ENCODE measurements at places on chromosomes 16 and 17.

DNA sequence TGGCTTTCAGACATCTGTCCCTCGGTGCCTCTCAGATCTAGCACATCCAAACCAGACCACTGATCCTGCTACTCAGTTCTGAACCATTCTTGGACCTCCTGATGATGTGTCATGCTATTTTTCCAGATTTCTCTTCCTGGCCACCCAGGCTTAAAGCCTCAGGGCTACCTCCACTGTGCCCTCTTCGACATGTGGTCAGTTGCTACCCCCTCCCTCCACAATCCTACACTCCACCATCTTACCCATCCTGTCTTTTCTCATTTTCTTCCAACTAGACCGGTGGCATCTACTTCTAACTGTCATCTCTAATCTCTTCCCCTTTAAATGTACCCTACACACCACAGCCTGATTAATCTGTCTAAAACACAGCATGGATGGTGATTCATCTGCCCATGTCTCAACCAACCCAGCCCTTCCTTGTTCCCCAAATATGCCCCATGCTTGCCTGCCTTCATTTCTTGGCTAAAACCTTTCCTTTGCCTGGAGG, 478.6 kb downstream of the SLC39A11 start:
- no peak for DNase-seq

GRCh38 chr17:13600475-13601321, 1.0 kb downstream of the HS3ST3A1 start:
- DNase-seq, result no peak

GRCh38 chr17:8609910-8610309, 20.6 kb downstream of the MYH10 start:
- no peak for DNase-seq

DNA sequence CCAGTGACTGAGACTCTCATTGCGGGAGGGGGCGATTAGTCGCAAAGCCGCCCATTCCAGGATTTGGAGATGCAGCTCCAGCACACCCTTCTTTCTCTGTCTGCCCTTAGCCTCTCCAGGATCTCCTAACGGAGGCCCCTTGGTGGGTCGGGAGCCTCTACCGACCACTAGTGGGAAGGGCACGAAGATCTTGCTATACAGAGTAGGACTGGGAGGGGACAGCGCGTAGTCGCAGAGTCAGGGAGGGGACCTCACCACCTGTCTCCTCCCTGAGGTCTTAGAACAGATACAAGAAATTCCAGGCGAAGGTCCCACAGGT, 588 bp upstream of the SMTNL2 start:
- DNase-seq, result no peak

GRCh38 chr17:12592941-12593340, 72.7 kb upstream of the MYOCD start:
- DNase-seq, result no peak

GRCh38 chr17:82287868-82288801, 14.6 kb upstream of the CSNK1D start:
- DNase-seq, result peak; percentile 48

GRCh38 chr17:39271546-39271945, 45.8 kb upstream of the STAC2 start:
- DNase-seq, result peak; percentile 7

- no peak for DNase-seq
Observed at GRCh38 chr17:61645920-61646319, 54.9 kb upstream of the NACA2 start.

DNA sequence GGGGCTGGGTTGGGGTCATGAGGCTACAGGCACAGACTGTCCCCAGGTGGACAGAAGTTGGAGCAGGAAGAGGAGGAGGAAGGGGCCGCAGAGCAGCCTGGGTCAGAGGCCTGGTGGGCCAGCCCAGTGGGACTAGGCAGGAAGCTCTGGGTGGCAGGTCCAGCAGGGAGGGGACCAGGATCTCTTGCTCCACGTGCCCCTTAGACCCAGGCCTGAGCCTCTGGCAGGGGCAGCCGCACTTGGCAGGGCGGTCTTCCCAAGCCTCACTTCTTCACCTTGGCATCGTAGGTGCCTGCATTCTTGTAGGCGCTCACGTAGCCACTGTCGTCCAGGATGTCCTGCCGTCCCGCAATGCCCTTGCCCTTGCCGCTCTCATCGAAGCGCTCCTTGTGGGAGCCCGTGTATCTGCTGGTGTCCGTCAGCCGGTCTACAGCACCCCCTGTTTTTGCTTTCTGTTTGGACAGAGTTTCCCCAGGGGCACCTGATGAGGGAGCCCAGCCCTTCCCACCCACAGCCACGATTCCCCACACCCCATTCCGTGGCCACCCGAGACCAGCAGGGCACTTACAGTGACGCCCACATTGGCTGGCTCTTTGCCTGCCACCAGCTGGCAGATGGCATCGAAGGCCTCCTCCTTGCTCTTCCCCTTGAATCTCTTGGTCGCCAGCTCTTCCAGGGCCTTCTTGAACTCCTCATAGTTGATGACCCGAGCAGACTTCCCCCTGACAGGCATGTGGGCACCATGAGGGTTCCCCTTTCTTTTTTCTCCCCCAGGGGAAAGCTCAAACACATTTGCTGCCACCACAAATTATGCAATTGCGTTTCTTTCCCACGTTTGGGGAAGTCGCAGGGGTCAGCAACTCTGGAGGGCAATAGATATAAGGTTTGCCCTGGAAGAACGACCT, 3.1 kb downstream of the TPPP3 start:
- DNase-seq, result no peak

DNA sequence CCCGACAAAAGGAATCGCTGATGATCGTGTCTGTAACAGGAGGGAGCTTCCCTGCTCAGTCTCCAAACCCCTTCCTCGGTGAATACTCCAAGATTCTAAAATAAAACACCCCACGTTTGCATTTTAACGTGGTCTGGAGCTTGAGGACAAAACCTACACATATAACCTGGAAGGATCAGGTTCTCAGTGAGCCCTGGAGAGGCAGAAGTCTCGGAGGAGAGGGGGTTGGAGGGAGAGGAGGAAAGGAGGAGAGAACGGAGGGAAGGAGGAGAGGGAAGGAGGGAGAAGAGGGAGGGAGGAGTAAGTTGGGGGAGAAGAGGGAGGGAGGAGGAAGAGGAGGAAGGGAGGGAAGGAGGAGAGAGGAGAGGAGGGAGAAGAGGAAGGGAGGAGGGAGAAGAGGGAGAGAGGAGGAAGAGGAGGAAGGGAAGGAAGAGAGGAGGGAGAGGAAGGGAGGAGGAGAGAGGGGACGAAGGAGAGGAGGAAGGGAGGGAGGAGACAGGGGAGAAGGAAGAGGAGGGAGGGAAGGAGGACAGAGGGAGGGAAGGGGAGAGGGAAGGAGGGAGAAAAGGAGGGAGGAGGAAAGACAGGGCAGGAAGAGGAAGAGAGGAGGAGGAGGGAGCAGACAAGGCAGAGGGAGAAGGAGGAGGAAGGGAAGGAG, 27.4 kb upstream of the GINS2 start:
- no peak for DNase-seq

DNA sequence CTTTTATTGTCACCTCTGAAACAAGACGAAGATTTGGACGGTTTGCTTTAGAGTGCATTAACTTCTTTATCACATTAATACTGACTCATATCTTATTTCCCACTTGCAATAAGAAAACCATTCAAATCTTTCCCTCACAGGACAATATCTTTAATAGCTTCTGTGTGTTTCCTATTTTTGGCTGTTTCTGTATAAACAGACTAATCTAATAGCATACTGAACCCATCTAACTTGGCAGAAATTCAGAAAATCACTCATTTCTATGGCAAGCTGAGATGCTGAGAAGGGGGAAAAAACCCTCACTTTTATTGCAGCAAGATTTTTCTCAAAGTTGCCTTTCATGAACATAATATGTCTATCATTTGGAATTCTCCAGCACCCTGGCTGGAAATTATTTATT, 524.9 kb downstream of the WWOX start:
- DNase-seq, result no peak

- DNase-seq, result no peak
Observed at GRCh38 chr17:66583112-66583748, 251.7 kb upstream of the CACNG5 start.

DNA sequence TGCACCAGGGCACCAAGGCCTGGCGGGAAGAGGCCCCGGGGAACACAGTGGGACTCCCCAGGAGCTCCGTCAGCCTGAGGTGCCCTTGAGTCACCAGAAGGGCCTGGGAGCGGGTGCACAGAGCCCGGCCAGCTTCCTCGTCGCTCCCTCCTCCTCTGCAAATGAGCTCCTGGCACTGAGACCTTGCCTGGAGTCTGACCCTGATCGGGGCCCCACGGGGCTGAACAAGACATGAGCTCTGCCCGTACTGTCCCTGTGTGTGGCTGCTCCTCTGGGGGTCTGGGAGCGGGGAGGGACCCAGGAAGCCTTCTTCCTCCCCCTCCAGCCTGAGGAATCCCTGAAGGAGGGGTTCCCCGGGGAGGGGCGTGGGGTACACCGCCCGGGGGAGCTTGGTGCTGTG, 36.4 kb upstream of the SSTR5 start:
- no peak for DNase-seq

GRCh38 chr17:8494506-8495111, 58.9 kb downstream of the NDEL1 start:
- DNase-seq, result no peak

DNA sequence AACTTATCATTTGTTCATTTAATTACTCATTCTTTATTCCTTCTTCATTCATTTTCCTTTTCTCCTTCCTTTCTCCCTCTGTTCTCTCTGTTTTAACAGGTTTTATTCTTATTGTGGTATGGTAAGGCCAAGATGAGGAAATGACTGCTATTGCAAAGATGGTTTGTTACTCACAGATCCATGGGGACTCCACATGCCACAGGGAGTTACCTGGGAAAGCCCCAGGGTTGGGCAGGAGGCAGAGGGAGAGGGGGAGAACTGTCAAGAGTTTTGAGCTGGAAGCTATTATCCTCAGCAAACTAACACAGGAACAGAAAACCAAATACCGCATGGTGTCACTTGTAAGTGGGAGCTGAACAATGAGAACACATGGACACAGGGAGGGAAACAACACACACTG, 453.3 kb downstream of the WWOX start:
- DNase-seq, result no peak

GRCh38 chr16:62676306-62676705, 640.1 kb upstream of the CDH8 start:
- no peak for DNase-seq

- no peak for DNase-seq
Observed at GRCh38 chr16:64730261-64730660, 391.6 kb downstream of the CDH11 start.

- no peak for DNase-seq
Observed at GRCh38 chr17:373613-374230, 21.1 kb upstream of the RPH3AL start.

DNA sequence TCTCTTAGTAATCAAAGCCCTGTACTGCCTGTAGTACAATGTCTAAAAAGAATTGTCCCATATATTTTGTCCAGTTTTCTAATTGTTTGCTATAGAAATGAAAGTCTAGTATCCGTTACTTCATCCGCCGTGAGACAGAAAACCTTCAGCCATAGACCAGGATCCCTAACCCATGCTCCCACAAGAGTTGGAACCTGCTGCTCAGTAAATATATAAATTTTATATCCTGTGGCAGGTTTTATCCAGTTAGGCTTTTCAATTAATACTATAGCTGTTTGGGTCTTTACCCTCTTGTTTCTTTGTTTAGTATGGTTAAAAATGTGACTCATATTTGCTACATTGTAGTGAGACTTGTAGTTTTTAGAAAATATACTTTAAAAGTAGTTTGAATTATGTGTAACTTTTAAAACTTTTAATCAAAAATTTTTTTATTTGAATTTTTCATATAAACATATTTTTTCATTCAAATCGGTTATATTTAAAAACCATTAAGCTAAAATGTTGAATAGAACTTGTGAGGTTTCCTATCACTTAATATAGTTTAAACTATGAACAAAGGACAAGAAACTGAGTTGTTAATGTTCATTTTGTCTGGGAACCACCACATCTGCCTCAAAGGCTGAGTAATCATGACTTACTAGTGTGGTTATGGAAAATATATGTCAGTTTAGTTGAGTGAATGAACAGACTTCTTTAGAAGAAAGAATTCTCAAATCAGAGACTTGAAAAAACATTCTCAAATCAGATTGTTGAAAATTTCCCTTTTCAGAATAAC, 54.8 kb downstream of the VMP1 start:
- no peak for DNase-seq

- no peak for DNase-seq
Observed at GRCh38 chr17:40820228-40820838, 2.1 kb downstream of the KRT10 start.

DNA sequence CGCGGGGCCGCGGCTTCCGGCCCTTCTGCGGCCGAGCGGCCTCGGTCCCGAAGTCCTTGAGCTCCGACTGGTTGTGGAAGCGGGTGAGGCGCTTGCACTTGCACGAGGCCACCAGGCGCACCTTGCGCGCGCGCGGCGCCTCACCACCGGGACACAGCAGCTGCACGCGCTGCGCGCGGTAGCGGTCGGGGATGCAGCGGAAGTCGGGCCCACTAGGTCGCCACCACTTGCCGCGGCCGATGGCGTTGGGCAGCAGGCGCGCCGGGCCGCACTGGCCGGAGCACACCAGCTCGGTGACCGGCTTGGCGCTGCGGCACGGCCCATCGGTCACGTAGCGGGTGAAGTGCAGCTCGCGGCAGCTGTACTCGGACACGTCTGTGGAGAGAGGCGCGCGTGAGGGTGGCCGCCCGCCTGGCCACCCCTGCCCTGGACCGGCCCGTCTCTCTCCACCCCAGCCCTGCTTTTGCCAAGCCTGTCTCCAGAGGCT, 3.2 kb downstream of the SOST start:
- no peak for DNase-seq

GRCh38 chr17:76547183-76547641, 7.4 kb downstream of the PRCD start:
- DNase-seq, result no peak
